ENCODE measurements at places on chromosomes 4 and X.

- no peak for DNase-seq
Measured at GRCh38 chr4:85024671-85025070, 58.2 kb upstream of the WDFY3 start.

DNA sequence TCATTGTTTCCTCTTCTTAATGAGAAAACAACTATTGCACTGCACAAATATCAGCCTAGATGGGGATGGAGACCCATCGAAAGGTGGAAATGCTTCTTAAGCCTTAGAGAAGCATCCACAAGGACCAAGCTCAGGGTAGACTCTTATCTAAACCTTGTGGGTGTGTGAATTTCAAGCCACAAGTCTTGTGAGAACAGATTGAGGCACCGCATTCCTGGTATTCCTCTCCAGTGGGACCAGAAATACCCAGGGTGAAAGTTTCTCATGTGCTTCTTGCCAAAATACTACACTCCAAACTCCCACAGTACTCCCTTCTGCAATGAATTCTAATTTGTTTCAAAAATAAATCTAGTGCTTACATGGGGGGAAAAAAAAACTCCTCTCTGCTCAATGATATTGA, 375.6 kb downstream of the PDGFC start:
- DNase-seq = no peak

DNA sequence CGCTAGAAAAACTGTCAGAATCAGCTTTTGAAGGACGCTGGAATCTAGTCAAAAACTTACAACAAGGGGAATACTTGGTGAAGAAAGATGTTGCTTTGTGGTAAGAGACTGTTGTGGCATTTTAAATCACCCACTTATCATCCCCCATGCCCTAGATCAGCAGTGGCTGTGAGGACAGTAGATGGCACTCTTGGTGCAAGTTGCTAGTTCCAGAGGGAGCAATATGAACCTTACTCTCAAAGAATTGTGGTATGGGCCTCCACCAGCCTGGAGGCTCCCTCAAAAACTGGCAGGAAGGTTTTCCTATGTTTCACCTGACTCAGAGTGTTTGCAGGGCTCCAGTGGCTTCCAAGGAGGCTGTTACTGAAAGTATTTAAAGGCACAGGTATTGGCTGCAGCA, 37.7 kb upstream of the SLC16A2 start:
- DNase-seq = peak; percentile 27

DNA sequence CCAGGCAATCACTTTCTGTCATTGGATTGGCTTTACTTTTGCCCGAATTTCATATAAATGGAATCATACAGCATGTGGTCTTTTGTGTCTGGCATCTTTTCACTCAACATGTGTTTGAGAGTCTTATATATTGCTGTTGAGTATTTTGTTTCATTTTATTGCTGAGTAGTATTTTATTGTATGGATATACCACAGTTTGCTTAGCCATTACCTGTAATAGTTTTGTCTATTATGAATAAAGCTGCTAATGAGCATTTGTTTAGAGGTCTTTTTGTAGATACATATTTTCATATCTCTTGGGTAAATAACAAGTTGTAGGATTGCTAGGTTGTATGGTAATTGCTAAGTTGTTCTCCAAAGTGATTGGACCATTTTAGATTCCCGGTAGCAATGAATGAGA, 105.7 kb downstream of the WWC2 start:
- DNase-seq = no peak

DNA sequence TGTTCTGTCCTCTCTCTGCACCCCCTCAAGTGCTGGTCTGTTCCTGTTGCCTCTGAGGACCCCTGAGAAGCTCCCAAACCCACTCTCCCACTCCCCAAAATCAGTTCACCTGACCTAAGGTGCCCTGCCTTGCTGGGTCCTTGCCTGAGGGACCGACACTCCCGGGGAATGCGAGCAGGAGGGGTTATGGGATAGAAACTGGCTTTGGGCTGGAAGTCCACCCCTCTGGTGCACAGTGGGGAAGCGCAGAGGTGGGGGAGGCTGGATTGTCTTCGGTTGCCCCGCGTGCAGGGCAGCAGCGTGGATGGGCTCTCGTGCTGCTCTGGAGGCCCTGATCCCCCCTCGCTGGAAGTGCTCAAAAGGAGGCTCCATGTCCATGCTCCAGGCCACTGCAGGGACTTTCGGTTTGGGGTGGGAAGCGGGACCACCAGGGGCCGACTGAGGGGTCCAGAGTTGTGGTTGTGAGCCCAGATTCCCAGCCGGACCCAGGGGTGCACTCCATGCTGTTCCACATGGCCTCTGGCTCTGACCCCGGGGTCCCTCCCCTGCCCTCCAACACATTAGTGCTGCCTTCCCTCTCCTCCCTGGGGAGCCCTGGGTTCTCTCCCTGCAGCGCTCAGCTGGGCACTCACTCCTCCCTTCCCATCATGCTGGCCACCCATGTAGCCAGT, 7.6 kb downstream of the SORCS2 start:
- DNase-seq = no peak

DNA sequence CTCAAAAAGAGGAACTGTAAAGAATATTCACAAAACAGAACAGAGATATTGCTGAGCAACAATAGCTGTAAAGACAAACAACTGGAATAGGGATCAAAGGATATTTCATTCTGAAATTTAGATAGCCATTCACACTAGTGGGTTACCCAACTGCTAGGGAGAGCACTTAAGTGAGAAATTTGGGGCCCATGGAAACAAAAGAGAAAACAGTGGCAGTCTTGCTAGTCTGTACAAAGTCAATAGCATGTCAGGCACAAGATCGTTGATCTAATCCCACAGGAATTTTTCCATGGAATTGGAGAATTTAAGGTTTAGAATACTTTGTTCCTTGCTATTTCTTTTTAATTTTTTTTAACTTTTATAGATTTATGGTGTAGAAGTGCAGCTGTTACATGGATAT, 467.0 kb downstream of the PCDH18 start:
- no peak for DNase-seq

- DNase-seq = no peak
Measured at GRCh38 chr4:55031158-55031557, 94.2 kb downstream of the KDR start.

DNA sequence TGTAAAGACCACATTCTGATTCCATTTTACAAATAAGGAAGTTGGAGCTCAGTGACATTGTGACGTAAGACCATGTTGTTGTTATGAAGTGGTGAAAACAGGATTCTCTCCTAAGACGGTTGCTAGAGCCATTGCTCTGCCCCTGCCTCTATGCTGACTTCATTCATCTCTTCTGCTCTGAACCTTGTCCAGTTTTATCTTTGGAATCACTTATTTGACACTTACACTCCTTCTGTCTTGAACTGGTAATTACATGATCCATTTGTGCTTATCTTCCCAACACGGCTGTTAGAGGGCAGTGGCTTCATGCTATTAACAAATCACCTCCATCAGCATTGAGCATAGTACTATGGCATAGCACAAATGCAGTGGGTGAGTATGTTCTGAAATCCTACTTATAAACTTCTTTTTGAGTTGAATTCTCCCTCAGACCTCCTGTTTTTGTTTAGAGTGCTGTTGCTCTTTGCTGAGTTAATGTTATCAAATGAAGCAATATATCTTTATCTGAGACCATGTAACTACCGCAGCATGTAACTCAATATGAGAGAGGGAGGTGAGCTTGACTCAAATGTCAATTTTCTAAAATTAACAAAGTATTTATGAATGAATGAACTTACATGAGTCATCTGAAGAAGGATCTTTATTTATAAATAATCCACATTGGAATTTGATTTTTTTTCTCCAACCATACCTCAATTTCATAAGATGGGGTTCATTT, 177.8 kb downstream of the RASL11B start:
- DNase-seq = no peak

DNA sequence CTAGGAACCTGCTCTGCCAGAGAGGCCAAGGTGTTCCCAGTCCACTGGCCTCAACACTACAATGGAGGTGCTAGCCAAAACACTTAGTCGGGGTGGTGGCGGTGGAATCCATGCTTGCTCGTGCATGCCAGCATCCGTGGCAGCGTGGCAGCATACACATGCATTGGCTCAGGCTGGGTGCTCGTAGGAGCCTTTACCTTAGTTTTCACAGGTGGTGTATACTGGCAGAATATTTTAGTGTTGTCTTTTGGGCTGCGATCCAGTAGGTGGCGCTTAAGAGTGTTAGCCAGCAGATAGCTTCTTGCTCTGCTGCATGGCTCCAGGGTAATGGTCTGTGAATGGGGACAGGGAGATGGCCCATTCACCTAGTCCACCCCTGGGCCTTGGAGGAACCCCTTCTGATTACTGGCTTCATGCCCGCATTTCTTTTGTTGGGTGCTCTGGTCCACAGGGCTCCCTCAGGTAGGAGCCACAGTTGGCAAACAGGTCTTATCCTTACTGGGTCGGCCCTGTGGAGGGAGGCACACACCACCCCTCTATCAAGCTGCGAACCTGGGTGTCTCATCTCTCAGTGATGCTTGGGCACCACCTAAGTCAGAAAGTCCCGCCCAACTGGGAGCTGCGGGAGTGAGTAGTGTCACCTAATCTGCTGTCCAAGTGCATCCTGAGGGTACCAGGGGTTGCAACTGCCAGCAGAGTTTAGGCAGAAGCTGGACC, 40.0 kb downstream of the RIPPLY1 start:
- peak; percentile 32 for DNase-seq

- DNase-seq = no peak
Measured at GRCh38 chr4:20359692-20360091, 108.0 kb downstream of the SLIT2 start.

DNA sequence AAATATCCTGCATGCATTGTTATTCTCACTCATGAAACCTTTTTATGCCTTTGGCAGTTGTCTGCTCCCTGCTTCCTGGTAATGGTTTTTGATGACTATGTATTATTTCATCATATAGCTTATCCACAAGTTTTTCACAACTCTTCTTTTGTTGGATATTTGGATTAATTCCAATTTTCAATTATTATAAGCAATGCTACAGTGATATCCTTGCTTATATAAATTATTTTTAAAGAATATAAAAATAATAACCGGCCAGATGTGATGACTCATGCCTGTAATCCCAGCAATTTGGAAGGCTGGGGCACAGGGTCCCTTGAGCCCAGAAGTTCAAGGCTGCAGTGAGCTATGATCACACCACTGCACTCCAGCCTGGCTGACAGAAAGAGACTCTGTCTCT, 47.0 kb downstream of the ASIC5 start:
- DNase-seq = no peak

DNA sequence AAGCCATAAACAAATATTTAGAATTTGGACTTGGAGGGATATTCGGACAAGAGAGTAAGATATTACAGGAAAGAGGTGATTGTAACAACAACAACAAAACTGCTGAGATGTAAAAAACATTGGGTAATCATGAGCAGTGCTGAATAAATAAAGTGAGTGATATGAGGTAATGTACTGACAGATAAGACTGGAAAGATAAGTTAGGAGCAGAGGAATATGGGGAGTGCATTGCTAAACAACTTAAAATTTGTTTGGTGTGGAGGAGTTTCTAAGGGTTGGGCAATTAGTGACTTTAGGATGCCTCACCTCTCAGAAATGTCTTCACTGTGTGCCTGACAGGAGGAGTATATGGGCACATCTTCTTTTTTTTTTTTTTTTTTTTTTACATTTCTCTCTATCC, 637.8 kb upstream of the GRIA3 start:
- DNase-seq = no peak

- no peak for DNase-seq
Measured at GRCh38 chr4:157287445-157287844, 66.9 kb downstream of the GRIA2 start.

GRCh38 chrX:7092543-7092942, 55.0 kb upstream of the STS start:
- no peak for DNase-seq

DNA sequence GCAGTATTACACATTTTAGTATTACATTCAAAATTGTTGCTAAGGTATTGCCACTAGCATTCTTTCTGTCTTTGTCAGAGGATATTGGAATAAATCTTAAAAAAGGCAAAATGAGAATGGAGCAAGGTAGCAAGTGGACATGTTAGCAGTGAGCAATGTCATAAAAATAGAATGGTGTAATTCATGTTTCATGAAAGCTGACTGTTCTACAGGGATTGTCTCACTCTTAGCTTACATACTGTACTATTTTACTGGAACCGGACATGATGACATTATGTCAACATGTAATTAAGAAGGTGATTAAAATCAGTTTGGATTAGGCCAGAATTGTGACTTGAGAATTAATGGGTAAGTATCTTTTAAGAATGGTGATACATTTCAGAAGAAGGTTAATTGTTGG, 1086.2 kb downstream of the STIM2 start:
- DNase-seq = no peak

DNA sequence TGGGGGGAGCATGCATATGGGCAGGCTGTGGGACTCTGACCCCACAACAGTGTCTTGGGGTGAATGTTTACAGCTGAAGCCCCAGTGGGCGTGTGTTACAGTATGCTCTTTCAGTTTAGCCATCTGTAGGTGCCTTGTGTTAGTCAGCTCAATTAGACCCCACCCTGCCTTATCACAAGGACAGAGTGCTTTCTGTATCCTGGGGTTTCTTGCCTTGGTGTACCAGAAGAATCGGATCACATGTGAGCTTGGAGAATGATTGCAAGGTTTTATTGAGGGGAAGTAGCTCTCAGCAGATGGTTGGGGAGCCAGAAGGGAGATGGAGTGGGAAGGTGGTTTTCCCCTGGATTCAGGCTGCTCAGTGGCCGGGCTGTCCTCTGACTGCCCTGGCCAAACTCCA, 27.3 kb downstream of the SH3BGRL start:
- DNase-seq = no peak

DNA sequence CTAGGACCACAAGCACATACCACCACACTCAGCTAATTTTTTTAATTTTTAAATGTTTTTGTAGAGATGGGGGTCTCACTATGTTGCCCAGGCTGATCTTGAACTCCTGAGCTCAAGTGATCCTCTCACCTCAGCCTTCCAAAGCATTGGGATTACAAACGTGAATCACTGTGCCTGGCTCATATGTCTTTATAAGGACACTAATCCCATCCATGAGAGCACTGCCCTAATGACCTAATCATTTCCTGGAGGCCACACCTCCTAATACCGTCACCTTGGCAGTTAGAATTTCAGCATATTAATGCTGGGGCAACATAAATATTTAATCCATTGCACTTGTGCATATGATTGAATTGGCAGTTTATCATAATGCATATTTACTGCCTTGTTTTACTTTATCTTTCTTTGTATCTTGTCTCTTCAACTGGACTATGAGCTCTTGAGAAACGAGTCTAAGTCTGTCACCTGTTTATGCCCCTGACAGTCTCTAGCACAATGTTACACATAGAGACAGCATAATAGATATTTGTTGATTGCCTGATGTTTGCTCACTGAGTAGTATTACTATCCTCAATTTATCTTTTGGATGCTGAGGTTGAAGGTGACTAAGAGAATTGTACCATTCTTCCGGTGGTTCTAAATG, 172.0 kb downstream of the AASDH start:
- no peak for DNase-seq

DNA sequence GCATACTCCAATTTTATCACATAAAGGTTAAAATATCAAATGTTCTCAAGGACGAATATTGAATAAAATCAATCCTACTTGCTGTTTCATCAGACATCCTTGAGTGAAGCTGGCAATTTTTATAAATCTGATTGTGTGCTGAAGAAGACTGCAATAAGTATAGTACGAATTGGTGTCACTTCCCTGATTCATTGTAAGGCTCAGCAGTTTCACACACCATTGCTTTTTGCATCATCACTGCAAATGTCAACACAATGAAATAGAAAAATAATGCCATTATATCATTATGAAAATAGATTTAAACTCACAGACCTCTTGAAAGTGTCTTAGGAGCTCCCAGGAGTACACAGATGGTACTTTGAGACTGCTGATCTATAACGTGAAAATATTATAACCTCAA, 172.5 kb downstream of the ANKRD50 start:
- DNase-seq = no peak

Measured in activated CD4-positive, alpha-beta T cell treated with anti-CD3 and anti-CD28 coated beads for 48 hours (primary cell).